Fibroblast of skin of back (primary cell): ENCODE measurements at places on chromosomes 5 and 9.

- no peak for DNase-seq
Observed at GRCh38 chr9:124017929-124018729, 6.6 kb downstream of the LHX2 start.

DNA sequence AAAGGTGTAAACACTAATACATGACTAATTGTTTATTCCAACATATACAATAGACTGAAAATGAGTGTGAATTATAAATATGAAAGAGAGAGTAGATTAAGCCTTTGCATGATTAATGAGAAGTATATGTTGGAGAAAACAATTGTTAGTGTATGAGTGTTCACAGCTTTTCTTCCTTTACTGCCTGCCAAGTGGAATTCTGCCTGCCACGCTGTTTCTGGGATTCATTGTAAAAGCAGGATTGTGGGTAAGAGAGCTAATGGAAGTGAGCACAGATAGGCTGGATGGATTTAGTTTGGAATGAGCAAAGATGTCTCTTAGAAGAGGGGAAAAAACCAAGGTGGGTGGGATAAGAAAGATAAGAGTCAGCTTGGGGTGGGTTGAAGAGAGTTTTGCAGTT, 129.6 kb upstream of the NMUR2 start:
- DNase-seq, result no peak

GRCh38 chr5:129904667-129905472, 605 bp downstream of the CHSY3 start:
- peak; percentile 28 for DNase-seq

- peak; percentile 56 for DNase-seq
Observed at GRCh38 chr9:80197661-80198060, 625.9 kb downstream of the TLE4 start.

GRCh38 chr9:83000765-83001164, 62.2 kb downstream of the RASEF start:
- DNase-seq, result no peak

- DNase-seq, result no peak
Observed at GRCh38 chr5:137714946-137715345, 20.9 kb downstream of the KLHL3 start.
